Tibial nerve (tissue), 4 donors: ENCODE measurements at places on chromosomes 6 and 20. TPM values are rescaled to one million over a fixed set of nuclear protein-coding genes. Genes with fewer than 3 reads are reported as not detected.

- no peak for DNase-seq
These were observed 201.2 kb downstream of the KIF6 start for GRCh38 chr6:39524007-39524406.

GRCh38 chr20:46814366-46815232 lies 80.0 kb upstream of the EYA2 start:
- DNase-seq = no peak

GRCh38 chr6:13624871-13625288 lies 9.7 kb downstream of the NOL7 start:
- no peak for DNase-seq

GRCh38 chr20:42441864-42442331 lies 747.8 kb downstream of the PTPRT start:
- no peak for DNase-seq

DNA sequence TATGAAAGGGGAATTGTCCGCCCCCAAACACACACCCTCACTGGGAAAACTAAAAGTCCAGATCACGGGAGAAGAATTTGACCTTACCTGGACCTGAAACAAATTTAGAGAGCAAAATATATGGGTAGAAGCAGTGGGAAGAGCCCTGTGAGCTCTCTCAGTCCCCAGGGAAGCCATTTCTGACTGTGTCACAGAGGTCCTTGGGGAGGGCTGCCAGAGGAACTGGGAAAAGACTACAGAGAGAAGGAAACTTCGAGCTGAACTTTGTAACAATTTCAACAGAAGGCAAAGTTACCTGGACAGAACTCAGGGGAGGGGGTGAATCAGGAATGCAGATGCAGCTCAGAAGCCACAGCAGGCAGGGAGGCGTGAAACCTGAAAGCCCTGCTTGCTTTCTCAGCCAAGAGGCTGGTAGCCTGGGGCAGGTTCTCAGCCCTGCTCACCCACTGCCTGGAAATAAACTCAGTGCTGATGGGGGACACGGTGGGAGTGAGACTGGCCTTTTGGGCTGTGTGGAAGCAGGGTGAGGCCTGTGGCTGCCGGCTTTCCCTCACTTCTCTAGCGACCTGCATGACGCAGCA lies 163.8 kb downstream of the TMEM200A start:
- DNase-seq = no peak

DNA sequence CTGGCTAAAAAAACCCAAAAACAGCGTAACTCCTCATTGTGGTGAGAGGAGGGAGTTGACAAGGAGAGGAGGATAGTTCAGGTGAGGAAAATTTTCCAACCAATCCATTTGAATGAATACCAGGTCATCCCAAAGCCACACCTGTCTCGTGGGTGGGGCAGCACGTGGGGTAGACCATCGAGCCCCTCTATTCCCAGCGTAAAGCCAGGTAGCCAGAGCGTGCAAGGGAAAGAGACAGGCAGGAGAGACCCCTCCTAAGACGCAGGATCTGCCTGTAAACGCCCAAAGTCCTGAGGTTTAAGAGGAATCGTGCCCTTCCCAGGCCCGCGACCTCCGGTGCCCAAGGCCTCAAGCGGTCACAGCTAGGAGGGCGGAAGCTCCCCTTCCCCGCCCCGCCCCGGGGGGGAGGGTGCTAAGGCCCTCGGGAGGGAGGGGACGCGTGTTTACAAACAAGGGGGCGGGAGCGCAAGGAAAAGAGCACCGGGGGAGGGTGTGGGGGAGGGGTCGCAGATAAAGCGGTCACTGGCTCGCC lies 712 bp downstream of the RXRB start:
- DNase-seq = no peak

- no peak for DNase-seq
These were observed 162.5 kb downstream of the TRMT11 start for GRCh38 chr6:126148853-126149252.

DNA sequence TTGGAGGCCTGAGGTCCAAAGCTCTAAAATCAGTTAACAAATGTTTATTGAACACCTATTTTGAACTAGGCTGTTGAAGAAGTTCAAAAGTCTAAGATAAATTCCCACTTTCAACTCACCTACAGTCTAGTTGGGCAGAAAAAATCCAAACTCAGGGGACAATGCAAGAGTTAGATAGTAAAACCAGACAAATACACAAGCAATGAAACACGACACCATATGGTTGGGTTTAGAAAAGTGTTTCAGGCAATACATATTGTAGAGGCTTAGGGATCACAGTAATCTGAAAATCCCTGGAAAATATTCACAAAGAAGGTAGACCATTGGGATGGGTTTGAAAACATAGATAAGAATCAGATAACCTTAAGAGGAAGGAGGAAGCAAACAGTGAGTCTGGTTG lies 1.3 kb upstream of the CARMIL1 start:
- no peak for DNase-seq

Gene NRSN2
- 34.1 TPM for total RNA-seq

Gene FILIP1
- total RNA-seq = 12.2 TPM

Gene TMEM30A
- 62.4 TPM for total RNA-seq

Gene CDKN1A
- total RNA-seq = 112 TPM

Gene NKX2-2
- total RNA-seq = not detected

Gene LY6G6F
- total RNA-seq = not detected

Gene TGM3
- not detected for total RNA-seq

Gene ECI2
- 44.9 TPM for total RNA-seq

Gene TMEM151B
- not detected for total RNA-seq
